Activated naive CD8-positive, alpha-beta T cell treated with anti-CD3 and anti-CD28 coated beads for 36 hours (primary cell): ENCODE measurements at places on chromosomes 7 and 10.

- DNase-seq = no peak
These were observed 179.5 kb downstream of the DNAJB6 start for GRCh38 chr7:157516311-157516710.

- no peak for DNase-seq
These were observed 350.4 kb downstream of the DNAJB6 start for GRCh38 chr7:157687158-157687557.

DNA sequence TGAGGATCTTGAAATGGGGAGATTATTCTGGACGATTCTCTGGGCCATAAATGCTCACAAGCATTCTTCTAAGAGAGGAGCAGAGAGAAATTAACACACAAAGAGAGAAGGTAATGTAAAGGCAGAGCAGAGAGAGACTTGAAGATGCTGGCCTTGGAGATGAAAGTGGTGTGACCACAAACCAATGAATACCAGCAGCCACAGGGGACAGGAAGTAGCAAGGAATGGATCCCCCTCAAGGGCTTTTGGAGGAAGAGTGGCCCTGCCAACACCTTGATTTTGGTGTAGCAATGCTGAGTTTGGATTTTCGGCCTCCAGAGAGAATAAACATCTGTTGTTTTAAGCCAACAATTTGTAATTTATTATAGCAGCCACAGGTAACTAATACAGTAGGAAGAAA lies 1155.6 kb downstream of the TYW1 start:
- DNase-seq = no peak

DNA sequence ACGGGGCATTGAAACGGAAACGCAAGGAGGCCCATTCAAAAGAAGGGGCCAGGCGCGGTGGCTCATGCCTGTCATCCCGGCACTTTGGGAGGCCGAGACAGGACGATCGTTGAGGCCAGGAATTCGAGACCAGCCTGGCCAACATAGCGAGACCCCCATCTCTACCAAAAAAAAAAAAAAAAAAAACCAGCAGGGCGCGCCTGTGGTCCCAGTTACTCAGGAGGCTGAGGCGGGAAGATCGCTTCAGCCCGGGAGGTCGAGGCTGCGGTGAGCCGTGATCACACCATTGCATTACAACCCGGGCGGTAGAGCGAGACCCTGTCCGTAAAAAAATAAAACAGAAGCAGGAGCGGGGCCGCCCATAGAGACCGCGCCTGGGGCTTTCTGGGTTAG lies 396 bp downstream of the PSMG3 start:
- no peak for DNase-seq

DNA sequence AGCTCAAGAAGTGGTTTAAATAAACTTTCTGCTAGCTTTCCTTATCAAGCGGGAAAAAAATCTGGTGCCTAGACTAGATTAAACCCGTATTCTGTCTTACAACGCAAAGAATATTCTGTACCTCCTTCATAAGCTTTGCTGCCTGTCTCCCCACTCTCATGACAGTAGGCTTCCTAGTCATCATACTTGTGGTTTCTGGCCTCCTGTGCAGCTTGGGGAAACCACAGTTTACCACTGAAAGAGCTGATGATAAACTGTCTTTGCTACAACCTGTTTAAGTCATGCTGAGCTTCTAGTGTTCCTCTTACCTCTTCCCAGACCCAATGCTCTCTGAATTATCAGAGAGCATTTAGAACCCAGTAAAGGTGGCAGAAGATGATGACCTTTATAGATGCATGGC lies 55.0 kb downstream of the PODXL start:
- peak; percentile 33 for DNase-seq

DNA sequence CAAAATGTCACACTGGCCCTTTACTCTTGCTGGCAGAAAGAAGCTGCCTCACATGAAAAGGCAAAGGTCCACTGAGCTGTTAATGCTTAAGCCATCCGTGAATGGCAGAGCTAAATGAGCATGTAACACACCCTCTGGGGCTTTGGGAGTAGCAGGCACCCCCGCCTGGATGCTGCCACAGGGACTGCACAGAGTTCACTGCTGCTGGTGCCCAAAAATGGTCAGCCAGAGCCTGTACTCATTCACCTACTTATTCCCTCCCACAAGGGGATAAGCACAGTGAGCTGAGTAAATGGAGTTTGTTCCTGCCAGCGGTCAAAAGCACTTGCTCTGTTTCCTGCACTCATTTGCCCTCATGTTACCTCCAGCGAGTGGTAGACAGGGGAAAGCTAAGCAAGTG lies 374.0 kb upstream of the STEAP1 start:
- DNase-seq = no peak

DNA sequence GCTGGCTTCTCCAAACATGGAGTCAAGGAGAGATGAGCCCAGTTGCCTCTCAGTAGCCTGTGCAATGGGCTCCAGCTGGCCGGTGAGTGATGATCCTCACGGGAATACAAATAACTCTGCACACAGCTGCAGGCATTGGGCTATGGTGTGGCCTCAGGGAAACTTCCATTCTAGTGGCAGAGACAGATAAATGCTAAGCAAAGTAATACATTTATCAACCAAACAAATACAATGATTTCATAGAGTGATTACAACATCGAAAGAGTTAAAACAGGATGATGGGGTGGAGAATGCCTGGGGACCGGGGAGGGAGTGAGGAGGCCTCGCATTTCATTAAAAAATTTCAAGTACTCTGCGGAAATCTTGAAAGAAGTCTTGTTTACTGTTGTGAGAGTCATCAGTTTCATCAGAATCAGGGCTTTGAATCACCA lies 15.0 kb upstream of the AKR1B1 start:
- DNase-seq = no peak

DNA sequence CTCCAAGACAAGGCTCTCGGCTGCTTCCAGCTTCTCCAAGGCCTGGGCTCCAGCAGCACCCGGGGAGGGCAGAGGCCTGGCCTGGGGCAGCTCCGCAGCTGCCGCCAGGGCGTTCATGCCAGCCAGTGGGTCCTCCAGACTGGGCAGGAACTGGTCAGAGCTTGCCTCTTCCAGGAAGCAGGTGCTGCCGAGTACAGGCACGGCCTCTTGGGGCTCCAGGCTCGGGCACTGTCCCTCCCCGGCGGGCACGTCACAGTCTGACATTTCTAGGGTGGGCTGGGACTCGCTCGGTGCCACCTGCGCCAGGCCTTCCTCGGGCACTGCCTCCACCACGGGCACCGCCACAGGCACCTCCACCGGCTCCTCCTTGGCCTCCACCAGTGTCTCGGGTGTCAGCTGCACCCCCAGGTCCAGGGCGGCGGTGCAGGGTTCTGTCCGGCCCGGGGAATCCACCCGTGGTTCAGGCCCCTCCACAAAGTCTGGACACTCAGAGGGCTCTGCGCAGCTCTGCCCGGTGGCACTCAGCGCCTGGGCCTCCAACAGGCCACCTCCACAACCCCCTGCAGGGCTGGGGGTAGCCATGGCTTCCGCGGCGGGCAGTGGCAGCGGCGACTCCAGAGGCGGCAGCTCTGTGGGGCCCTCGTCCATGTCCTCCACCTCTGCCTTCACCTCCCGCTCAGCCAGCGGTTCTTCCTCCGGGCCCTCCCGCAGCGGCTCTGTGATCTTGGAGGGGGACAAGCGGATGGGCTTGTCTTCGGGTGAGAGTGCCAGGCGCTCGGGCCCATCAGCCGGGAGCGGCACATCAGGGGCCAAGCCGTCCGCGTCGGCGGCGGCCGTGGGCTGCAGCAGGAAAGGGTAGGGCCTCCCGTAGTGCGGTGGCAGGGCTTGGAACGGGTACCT lies 52.9 kb downstream of the TNRC18 start:
- DNase-seq = no peak

- DNase-seq = no peak
These were observed 40.0 kb upstream of the NPFFR1 start for GRCh38 chr10:70323697-70324338.

GRCh38 chr10:53664282-53665019 lies 891.9 kb upstream of the MBL2 start:
- no peak for DNase-seq
